ENCODE measurements at places on chromosomes 1 and 21.

- no peak for DNase-seq
Observed at GRCh38 chr1:231213831-231214573, 27.0 kb upstream of the GNPAT start.

DNA sequence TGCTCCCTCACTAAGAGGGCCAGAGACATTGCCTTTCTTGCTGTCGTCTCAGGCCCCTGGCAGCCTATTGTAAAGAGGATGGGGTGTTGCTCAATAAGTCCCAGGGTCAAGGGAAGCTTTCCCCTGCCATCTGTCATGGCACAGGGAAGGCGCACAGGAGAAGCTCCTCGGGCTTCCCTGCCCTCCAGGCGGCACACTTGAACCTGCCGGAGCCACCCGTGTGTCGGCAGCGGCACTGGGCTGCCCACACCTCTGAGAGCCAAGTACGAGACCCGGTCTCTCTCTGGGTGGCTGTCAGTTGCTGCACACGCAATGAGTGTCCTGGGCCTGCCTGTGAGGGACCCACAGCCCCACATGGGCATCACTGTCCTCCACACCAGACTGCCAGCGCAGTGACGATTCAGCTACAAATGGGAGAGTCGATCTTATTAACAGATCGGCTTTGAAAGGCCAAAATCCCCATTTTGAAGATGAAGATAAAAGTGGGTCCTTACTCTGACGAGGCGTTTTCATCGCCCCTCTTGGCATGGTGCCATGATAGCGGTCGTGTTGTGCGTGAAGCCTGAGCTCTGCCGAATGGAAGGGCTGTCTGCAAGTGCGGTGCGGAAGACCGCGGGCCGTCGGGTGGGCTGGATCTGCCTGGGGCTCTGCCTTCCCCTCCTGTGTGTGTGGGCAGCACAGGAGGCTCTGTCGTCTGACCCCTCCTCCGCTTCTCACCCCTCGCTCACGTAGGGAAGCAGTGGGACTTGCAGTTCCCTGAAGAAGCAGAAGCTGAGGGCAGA is 29.2 kb upstream of the PDXK start:
- DNase-seq: no peak

DNA sequence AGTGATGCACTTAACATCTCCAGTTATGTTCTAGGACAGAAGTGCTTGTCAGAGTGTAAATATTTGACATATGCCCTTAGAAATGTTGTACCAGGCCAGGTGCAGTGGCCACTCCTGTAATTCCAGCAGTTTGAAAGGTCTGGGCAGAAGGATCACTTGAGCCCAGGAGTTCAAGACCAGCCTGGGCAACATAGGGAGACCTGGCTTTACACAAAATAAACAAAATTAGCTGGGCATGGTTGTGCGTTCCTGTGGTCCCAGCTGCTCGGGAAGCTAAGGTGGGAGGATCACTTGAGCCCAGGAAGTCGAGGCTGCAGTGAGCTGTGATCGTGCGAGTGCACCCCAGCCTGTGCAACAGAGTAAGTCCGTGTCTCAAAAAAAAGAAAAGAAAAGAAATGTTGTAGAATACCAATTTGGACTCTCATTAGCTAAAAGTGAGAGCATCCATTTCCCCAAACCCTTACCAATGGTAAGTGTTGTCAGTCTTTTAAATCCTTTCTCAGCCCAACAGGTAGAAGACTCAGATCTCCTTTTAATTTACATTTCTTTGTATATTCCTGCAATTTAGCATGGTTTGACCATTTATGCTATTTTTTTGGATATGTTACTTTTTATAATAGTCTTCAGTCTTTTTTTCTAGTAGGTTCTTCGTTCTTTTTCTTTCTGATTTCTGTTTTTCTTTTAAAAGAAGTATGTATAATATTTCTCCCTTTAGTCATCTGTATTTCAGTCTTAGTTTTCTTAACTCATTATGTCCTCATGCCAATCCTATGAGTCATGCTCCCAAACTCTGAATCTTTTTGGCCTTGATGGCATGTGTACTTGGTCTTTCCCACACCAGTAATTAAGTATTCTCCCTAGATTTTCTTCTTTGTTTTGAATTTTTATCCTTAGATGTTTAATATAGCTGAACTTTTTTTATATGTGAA is 74.4 kb downstream of the CAMTA1 start:
- no peak for DNase-seq

DNA sequence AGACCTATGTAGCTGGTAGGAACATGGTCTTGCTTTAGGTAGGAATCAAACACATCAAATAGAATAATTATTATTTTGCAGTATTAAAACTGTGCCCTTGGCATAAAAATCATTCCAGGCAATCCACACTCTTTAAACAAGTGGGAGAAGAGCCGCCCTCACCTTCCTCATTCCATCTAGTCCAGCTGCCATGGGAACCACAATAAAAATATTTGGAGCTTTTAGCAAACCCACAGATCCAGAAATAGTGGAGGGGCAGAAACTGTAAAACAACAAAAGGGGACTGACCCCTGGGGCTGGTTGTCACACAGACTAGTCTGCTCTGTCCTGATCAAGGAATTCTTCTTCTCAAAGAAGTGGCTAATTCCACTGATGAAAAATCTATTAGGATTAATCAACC is 61.6 kb downstream of the PTPRC start:
- no peak for DNase-seq

DNA sequence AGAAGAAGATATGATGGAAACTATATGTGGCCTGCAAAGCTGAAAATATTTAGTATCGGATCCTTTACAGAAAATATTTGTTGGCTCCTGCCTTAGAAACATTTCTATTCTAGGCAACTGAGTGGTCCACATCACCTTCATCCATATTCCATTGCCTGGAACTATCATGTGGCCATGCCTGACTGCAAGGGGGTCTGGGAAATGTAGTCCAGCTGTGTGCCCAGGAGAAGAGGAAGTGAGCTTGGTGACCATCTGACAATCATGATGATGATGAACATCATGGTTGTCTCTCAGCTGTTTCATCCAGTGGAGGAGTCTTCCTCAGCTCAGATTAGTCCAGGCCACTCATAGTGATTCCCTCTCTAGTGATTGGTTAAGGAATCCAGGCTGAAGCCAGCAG is 61.8 kb upstream of the IFNLR1 start:
- DNase-seq: no peak

Data from NCI-H1105 treated with DMSO at 0.1 percent for 48 hours (cell line).